Adipocyte (in vitro differentiated cells): ENCODE measurements at places on chromosomes 5 and 9.
A peak's percentile ranks its signal among the peaks of the same experiment; 100 is the strongest.

DNA sequence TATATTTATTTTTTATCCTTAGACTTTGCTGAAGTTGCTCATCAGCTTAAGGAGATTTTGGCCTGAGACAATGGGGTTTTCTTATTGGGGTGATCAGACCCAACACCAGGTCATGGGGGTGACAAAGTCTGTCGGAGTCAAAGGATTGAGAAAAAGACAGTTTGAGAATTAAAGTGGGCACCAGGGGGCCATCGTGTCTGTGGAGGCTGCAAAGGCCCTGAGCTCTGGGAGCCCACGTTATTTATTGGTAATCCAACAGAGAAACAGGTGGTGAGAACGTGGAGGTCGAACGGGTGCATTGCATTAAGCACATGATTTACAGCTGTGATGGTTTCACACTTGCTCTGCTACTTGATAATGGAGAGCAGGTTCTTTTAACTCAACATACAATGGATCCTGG, 102.5 kb upstream of the CDH10 start:
- no peak for DNase-seq

DNA sequence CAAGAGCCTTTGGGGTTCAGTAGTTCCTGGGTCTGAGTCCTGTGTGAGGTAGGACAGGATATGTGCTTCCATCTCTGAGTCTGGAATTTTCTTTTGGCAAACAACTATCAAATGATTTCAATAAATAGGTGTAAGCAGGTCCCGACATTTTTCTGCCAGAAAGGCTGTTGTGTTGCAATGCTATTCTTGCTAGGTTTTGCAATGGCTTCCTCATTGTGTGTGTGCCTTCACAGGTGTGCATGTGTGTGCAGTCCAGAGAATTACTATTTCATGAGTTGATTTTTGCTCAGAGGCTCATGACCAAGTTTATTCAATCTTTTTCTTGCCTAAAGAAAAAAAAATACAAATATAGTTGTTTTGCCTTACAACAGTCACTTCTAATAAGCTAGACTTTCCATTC, 64.5 kb upstream of the FRRS1L start:
- DNase-seq: no peak

DNA sequence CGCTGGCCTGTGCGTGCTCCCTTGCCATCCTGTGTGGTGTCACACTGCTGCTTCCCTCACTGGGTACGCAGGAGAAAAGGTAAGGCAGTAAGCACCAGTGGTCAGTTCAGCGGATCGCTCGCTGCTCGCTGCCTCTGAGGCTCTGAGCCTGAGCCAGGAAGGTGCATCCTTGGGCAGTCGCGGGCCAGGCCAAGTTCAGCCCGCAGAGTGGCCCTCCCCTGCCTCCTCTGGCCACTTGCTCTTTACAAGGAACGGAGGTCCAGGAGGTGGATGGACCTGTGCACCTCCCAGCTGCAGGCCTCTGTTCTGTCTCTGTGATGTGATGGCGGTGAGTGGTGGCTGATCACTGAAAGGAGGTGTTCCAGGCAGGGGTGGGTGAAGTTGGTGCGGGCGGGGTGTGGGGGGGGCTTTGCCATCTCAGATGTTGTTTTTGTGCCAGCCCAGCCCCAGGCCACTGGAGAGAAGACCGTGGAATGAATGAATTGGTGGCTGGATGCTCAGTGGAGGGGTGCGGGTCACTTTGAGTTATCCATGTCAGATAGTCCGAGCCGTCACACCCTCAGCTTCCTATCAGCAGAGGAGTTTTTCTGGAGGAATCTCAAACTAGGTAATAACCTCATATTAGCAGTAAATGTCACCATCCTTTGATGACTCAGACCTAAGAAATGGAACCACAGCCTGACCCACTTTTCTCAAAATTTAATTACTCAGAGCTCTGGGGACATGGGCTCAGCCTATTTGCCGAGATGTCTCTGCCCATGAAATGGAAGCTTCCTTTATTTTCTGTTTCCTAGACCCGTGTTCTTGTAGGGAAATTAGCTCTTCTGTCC, 7.3 kb downstream of the COL5A1 start:
- peak; percentile 73 for DNase-seq

DNA sequence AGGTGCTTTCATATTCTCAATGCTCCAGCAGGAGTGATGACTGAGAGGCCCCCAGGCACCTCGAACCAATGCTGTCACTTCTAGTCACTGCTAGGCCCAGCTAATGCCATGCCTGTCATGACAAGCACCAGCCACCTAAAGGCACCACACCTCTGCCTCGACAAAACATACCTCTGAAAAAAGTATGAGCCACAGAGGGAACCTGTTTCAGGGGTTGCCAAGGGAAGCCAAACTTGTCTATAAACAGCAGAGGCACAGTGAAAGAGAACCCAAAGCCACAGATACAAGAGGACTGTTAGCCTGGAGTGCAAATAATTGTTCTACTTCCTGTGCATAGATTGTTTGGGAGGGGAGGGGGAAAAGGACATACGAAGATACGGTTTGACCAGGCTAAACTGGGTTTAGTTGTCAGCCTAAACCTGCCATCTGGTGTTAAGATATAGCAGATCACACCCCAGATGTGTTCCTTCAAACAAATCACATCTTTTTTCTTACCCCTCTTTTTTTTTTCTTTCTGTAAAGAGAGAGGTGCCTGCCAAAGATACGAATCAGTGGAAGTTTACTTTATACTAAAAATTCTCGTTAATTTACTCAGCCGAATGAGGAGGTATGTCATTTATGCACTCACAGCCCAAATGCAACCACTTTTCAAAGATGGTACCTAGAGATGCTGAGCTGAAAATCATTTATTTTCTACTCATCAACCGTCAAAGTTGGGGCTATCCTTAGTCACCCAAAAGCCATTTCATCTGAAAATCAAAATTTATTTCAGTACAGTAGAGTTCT, 45.7 kb downstream of the BNC2 start:
- DNase-seq: peak; percentile 54

GRCh38 chr5:1336106-1336561, 8.8 kb downstream of the CLPTM1L start:
- DNase-seq: no peak

- DNase-seq: no peak
These were observed 677 bp downstream of the RNF224 start for GRCh38 chr9:137227853-137228505.

- no peak for DNase-seq
These were observed 58.4 kb downstream of the ARL15 start for GRCh38 chr5:54251981-54252380.

DNA sequence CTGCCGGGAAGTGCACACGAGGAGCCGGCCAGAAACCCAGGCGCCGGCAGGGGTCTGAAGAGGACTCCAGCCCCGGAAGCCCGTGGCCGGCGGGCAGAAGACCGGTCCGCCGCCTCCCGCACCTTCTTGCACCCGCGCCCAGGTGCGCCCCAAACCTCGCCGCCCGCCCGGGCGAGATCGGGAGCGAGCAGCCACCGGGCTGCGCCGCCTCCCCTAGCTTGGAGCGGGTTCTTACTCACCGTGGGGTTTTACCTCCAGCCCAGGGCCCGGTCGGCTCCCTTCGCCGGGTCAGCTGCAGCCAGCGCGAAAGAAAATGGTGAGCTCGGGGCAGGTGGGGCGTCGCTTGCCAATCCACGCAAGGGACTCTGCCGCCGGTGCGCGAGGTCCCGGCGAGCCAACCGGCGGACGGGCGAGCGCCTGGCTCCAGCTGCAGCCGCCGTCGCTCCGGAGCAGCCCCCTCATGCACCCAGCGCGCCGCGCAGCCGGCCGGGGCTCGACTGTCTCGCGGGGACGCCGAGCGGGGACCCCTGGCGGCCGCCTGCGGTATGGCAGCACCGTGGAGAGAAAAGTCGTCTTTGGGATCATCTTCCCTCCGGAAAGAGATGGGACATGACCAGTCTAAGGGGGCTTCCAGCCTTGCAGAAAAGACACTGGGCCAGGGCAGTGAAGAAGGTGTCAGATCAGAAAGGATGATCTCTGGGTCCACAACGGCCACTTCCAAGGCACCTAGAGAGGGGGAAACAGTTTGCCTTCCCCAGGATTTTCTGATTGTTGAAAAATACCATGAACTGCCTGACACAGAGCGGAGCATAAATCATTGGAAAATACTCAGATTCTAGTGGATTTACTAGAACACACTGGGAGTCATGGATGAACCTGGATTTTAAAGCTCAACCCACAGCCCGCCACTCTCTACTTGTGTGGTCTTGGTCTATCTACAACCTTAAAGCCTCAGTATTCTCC, at the start of gene MOB3B:
MOB3B (minus strand) TSS at position 499 of the 963 bp plus-strand sequence. CDS start 74,264 bp downstream, outside the sequence.
- peak; percentile 86 for DNase-seq

DNA sequence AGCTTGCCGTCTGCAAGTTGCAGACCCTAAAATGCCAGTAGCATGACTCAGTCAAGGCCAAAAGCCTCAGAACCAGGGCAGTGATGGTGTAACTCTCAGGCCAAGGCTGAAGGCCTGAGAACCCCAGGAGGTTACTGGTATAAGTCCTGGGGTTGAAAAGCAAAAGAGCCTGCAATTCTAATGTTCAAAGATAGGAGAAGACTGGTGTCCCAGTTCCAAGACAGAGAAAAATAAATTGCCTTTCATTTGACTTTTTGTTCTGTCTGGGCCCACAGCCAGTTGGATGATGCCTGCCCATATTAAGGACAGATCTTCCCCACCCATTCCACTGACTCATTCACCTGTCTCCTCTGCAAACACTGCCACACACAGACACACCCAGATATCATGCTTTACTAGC, 673.2 kb downstream of the CDH18 start:
- peak; percentile 5 for DNase-seq

GRCh38 chr9:17799369-17799768, 220.5 kb downstream of the SH3GL2 start:
- DNase-seq: peak; percentile 9

DNA sequence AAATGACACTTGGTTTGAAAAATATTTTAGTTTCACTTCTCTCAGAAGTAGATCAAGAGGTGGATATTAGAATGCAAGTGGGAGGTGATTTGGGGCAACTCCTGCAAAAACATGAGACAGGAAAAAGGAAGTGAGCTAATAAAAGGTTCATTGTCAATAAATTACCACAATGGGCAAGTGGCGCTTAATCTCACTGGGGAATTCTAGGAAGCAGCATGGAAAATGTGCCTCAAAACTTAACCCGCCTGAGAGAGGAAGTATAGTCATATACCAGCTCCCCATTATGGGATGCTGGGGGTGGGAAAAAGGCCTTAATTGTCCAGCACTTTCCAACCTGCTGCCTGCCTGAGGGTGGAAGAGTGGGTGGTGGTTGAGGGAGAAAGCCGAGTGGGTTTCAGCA, 204.1 kb downstream of the ELAVL2 start:
- no peak for DNase-seq

- DNase-seq: peak; percentile 70
These were observed 46.7 kb downstream of the MYO10 start for GRCh38 chr5:16889203-16889971.

GRCh38 chr5:166926138-166926537, 1365.3 kb upstream of the WWC1 start:
- DNase-seq: no peak

DNA sequence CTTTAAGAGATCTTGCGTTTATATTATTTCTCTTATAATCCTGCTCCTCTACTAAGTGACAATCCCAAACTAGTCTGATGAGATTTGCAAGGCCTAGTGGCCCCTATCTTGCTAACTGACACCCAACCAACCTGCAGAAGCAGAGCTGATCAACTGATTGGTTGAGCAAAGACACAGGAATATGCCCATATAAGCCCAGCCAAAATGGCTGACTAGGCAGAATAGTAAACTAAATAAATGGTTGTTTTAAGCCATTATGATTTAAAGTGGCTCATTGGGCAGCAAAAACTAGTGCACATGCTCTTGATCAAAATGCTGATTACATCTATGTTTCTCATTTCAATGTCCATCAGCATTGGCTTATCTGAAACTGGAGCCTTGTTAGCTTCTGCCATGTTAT, 238.0 kb upstream of the PDE4D start:
- DNase-seq: no peak

GRCh38 chr9:123445981-123446610, 90.1 kb downstream of the CRB2 start:
- no peak for DNase-seq

DNA sequence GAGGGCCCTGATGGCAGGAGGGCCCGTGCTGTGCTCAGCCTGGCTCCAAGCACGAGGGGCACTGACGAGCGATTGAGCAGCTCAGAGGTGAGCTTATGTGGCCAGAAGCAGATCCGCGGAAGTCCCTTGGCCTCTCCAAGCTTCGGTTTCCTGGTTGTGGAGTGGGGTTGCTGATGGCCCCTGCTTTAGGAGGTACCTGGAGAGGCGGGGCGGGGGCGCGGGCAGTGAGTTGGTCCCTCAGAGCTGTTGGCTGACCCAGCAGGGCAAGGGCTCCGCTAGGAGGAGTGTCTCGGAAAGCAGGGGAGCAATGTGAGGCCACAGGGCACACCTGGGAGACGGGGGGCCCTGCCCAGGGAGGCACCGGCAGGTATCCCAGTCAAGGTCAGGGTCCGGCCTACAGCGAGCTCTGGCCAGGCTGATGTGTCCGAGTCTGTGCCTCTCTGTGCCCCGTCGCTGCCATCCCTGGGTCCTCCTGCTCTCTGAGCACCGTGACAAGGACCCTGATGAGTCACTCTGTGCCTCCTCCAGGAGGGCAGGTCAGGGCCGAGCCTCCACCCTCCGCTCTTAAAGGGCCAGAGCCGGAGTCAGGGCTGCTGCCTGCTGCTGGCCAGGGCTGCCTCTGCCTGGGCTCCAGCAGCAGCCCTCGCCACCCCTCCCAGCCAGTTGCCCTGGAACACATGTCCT, 14.8 kb downstream of the NCS1 start:
- DNase-seq: peak; percentile 70

DNA sequence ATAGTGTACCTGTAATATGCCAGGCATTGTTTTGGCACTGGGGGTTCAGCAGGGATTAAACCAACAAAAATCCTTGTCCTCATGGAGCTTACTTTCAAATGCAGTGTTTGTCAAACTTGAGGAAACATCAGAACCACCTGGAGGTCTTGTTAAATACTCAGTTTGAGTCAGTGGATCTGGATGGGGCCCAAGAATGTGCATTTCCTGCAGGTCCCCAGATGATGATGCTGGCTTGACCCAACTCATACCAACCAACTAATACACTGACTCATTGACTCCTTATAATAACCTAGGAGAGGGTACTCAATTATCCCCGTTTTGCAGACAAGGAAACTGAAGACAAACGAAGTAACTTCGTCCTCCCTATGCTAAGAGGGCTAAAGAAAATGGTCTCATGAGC, 11.3 kb downstream of the WWC1 start:
- DNase-seq: no peak
